ENCODE measurements at places on chromosomes 2 and 18.

- DNase-seq = no peak
Measured at GRCh38 chr2:43092520-43093179, 133.8 kb downstream of the ZFP36L2 start.

DNA sequence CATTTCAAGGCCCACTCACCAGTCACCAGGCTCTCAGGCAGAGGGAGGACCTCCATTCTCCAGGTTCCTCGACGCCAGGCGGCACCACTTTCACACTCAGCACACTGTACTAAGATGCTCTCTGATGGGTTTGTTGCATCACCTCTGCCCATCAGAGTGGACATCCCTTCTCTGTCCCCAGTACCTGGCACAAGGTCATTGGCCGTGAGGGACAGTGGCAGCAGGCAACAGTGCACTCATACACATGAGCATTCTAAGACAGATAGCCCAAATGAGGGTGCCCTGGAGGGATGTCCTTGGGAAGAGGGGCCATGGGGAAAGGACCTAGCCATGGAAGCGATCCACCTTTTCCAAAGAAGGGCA lies 3.0 kb upstream of the ADRA2B start:
- DNase-seq = no peak

DNA sequence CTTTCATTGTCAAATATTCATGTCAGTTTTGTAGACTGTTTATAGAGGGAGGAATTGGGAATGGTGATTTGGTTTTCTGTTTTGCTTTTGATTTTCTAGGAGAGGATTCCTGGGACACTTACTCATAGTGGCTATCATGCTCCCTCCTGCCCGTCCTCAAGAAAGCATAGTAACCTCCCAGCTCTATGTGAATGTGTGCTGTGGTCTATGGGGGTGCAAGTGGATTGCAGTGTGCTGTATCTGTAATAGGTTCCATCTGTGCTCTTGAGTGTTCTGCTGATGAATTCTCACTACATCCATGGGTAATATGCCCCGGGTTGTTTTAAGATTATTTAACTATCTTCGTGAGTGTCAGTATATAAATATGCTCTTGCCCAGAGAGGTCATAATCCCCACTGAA lies 811.3 kb downstream of the CNTNAP5 start:
- no peak for DNase-seq

- no peak for DNase-seq
Measured at GRCh38 chr2:114727012-114727411, 284.6 kb downstream of the DPP10 start.

- no peak for DNase-seq
Measured at GRCh38 chr2:240127911-240128607, 8.0 kb downstream of the COPS9 start.
